ENCODE measurements at places on chromosomes 6 and 20.

DNA sequence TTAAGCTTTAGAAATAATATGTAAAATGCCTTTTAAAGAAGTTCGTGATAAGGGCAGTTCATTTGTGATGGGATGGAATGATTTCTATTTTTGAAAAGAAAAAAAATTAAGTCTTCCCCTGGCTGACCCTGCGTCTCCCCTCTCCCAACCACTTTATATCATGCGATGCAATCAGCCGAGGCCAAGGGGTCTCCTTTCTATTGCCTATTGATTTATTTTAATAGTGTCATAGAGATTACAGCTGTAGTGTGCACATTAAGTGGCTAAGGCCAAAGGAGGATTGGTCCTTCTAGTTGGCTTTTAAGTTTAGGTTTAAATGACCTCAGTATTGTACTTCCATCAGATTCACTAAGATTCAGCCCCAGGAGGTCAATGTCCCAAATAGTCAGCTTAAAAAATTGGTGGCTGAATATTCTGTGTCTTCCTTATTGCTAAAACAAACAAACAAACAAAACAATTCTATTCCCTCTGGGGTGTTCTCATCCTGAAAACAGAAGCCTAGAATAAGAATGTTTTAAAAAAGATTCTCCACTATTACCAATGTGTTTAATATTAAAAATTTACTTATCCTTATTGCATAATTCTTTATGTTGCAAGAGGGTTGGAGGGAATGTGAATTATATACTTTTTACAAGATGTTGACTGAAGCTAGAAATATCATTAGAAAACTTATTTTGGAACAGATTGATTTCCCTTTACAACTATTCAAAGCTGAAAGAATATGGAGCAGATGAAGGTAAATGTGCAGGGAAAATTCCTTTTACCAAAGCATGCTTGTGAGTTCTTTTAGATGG, 359.1 kb downstream of the SAMD5 start:
- no peak for DNase-seq

GRCh38 chr6:89597988-89598387, 40.6 kb downstream of the LYRM2 start:
- DNase-seq, result peak; percentile 53

- DNase-seq, result no peak
Measured at GRCh38 chr6:118844915-118845314, 49.0 kb upstream of the ASF1A start.

GRCh38 chr6:150286912-150287311, 81.9 kb upstream of the IYD start:
- DNase-seq, result no peak

- peak; percentile 62 for DNase-seq
Measured at GRCh38 chr6:17705778-17706579, 746 bp downstream of the NUP153 start.

- DNase-seq, result no peak
Measured at GRCh38 chr6:32214126-32214525, 9.7 kb downstream of the NOTCH4 start.

- peak; percentile 89 for DNase-seq
Measured at GRCh38 chr20:32524829-32525501, 60.2 kb downstream of the NOL4L start.

GRCh38 chr6:163500105-163500504, 85.6 kb downstream of the QKI start:
- DNase-seq, result no peak

- DNase-seq, result no peak
Measured at GRCh38 chr6:56649782-56650181, 7.1 kb upstream of the DST start.

DNA sequence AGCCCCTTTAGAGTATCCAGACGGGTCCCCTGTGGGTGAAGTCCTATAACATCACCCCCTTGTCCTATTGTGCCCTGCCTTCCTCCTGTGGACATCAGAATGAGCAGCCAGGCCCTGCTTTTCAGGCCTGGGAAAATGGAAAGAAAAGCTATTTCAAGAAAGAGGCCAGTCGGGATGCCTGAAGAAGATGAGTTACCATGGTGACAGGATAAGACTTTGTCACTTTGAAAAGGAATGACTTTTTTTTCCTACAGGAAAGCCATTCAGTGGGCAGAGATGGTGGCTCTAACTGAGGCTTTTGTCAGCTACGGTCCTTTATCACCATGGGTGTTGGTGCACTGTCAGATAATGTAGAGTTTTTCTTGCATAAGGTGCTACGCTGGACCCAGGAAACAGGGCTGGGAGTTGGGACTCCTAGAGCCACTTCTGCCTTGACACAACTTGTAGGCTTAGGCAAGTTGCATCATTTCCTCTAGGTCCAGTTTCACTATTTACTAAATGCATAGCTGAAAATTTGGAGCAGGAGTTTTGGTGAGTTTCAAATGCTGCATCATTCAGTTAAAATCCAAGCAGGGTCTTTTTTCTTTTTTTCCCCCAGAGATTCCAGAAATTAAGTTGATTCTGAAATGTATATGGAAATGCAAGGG, 293.6 kb upstream of the PRND start:
- no peak for DNase-seq

DNA sequence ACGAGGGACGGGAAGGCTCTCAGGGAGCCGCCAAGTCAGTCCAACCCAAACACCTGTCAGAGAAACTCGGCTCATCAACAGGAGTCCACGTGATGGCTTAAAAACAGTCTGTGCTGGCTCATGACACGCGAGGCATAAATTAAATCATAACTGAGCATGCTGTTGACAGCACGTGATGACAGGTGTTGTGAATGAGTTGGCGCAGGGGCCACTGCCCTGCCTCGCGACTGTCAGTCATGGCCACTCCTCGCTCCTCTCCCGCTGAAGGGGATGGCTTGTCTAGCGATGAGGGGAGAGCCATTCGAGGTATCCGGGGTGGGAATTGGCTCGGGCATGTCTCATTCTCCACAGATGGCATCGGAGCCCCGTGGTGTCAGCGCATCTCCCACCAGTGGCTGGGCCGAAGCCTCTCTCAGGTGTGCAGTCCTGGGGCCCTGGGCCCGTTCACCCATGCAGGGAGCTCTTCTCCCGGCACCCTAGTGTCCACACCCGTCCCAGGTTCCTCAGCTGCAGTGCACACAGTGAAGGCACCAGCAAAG, 313.3 kb downstream of the BMP7 start:
- DNase-seq, result no peak

GRCh38 chr6:811831-812230, 118.9 kb upstream of the EXOC2 start:
- DNase-seq, result no peak

DNA sequence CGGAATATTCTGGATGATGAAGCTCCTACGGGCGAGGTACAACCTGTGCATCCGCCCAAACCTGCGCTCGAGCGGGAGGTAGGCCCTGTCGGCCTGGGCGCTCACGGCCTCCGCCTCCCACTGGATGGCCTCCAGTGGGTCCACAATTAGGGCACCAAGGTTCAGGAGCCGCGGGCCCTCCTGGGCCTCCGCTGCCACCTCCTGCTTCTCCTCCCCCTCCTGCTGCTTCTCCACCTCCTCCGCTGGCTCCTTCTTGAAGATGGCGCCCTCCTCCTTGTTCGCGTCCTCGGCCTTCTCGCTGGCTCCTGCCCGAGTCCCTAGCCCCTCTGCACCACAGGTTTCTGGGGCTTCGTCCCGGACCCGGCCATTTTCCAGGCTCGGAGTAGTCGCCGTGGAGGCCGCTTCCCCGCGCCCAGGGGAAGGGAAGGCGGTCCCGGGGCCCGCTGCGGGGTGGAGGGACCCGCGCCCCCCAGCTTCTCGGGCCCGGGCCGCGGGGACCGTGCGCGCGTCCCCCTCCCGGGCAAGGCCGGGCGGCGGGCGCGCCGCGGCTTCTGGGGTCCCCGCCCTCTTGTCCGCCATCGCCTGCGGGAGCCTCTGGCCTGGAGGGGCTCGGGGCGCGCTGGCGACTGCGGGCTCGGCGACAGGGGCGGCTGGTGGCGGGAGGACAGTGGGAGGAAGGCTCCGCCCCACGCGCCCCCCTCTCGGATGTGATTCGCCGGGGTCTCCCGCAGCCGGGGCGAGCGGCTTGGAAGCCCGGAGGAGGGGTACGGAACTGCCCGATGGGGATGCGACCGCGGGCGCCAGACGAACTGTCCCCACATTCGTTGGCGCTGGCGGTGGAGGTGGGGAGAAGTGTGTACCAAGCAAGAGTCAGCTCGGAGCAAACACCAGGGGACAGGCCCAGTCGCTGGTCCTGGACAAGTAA, 17.6 kb downstream of the PLAGL2 start:
- no peak for DNase-seq

- DNase-seq, result no peak
Measured at GRCh38 chr6:40960742-40961430, 78.1 kb downstream of the UNC5CL start.

- no peak for DNase-seq
Measured at GRCh38 chr20:50930139-50930975, 880 bp downstream of the ADNP start.

DNA sequence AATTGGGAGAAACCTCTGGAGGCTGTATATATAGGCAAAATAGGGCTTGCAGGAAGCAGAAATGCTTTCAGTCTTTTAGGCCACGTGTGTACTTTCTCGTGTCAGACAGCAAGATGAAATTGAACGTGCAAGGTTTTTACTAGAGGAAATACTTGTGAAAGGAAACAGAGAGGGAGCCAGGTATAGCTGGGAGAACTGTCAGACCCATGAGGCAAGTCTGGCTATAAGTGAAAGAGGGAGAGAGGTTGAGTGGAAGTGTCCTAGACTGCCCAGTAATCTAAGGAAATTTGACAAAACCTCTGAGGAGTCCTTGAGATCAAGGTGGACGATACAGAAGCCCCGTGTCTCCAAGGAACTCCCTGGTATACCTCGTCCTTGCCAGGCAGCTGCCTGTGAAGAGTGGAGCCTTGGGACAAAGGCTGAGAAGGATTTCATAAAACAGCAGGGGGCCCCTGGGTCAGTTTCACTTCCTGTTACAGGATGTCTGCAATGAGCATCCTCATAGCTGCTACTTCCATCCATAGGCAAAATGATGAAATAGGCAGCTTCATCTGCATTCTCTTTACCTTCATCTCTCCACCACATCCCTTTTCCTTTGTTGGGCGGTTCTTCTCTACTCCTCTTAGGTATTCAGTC, 114.4 kb upstream of the MAP3K7 start:
- DNase-seq, result no peak

- DNase-seq, result peak; percentile 35
Measured at GRCh38 chr6:41747256-41748101, at the start of gene PGC. Gene PGC, minus strand, starts transcription at chr6:41747397. Its CDS starts 63 bp downstream, at chr6:41747334.

GRCh38 chr6:89084542-89084941, 4.0 kb downstream of the PNRC1 start:
- DNase-seq, result no peak

DNA sequence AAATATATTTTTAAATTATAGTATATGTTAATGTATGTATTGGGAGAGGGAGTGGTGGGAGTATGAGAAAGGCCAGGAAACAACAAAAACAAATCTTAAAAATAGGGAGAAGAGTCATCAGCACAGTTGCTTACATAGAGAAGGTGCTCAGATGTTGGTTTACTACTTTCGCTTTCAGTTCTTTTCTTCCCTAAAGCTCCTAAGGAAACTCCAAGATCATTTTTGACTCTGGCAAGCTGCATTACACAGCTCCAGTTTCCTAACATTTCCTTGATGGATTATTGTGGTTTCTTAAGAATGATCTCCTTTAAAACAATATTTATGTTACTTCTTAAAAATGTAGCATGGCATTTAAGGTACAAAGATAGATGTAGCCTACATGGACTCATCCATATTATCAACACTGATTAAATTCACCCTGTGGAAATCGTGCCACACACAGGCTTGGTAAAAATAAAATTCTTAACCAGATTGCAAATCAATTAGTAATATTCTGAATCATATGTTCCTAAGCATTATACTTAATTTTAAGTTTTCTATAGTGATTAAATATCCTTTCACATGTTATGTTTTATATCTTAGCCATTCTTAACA, 118.0 kb upstream of the MAN1A1 start:
- DNase-seq, result no peak

GRCh38 chr20:42530855-42531448, 658.8 kb downstream of the PTPRT start:
- no peak for DNase-seq

GRCh38 chr6:89436226-89436625, 3.3 kb downstream of the ANKRD6 start:
- DNase-seq, result no peak

GRCh38 chr20:841568-842546, 8.3 kb downstream of the FAM110A start:
- DNase-seq, result no peak

DNA sequence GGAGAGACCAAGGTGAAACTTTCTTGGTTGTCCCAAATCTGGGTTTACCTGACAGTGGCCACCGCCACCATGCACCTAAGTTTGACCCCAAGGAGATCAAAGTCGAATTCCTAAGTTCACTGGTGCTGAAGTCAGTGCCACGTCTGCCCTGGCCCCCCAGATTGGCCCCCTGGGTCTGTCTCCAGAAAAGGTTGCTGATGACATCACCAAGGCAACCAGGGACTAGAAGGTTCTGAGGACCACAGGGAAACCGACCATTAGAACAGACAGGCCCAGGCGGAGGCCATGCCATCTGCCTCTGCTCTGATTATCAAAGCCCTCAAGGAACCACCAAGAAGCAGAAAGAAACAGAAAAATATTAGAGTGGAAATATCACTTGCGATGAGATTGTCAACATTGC, 91.2 kb downstream of the DLL1 start:
- no peak for DNase-seq

GRCh38 chr6:134245706-134246105, 72.2 kb downstream of the SGK1 start:
- no peak for DNase-seq

- DNase-seq, result no peak
Measured at GRCh38 chr20:59159091-59159490, 4.5 kb upstream of the ZNF831 start.

GRCh38 chr20:58069207-58069606, 159.2 kb downstream of the ANKRD60 start:
- no peak for DNase-seq

- DNase-seq, result no peak
Measured at GRCh38 chr6:74057326-74057725, 361.3 kb downstream of the CD109 start.

DNA sequence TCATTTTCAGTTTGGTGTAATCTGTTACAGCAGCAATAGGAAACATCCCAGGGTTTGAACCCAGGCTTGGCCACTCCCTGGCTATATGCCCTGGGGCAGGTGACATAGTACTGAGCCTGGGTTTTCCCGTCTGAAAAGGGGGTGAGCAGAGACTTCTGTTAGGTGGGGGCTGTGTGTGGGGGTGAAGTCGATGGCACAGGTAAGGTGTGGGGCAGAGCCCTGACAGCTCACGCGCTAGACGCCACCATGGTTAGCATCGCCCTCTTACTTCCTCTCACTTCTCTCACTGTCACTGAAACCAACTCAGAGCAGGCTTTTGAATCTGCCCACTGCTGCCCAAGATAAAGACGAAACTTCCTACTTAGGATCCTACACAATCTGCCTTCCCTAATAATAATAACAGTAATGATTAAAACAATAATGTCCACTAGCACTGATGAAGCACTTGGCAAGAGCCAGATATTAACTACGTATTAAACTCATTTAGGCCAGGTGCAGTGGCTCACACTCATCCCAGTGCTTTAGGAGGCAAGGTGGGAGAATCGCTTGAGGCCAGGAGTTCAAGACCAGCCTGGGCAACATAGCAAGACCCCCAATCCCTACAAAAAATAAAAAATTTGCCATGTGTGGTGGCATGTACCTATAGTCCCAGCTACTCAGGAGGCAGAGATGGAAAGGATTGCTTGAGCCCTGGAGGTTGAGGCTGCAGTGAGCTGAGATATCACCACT, 117.9 kb upstream of the PTPN1 start:
- DNase-seq, result no peak

GRCh38 chr6:20483887-20484497, 50.3 kb upstream of the CDKAL1 start:
- no peak for DNase-seq

All from foreskin melanocyte (primary cell).